ENCODE measurements at places on chromosomes 2 and 18.

DNA sequence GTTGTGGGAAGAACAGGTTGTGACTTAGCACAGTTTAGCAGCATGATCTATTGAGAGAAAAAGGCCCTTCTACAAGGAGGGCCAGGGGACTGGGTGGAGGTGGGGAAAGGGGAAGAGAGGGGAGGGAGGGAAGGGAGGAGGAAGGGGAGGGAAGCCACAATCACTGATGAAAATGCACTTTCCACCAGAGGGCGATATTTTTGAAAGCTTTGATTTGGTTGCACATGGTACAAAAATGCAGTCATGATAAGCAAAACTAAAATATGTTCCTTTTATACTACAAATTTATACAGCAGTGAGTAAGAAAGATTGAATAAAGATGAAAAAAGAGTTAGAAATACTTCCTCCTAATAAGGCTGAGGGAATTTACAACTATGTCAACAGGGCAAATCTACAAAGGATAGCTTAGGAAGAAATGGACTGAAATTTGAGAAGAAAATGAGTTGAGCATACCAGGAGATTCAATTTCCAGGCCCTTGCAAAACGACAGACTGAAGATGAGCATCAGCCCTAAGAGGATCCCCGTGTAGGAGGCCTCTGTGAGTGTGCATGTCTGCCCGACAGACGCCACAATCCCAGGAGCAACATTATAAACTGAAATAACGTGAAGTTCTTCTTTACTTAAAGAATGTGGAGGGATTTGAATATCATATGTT is 17.2 kb downstream of the SH3YL1 start:
- peak; percentile 35 for DNase-seq

GRCh38 chr2:16613539-16614011 is 52.1 kb downstream of the CYRIA start:
- no peak for DNase-seq

DNA sequence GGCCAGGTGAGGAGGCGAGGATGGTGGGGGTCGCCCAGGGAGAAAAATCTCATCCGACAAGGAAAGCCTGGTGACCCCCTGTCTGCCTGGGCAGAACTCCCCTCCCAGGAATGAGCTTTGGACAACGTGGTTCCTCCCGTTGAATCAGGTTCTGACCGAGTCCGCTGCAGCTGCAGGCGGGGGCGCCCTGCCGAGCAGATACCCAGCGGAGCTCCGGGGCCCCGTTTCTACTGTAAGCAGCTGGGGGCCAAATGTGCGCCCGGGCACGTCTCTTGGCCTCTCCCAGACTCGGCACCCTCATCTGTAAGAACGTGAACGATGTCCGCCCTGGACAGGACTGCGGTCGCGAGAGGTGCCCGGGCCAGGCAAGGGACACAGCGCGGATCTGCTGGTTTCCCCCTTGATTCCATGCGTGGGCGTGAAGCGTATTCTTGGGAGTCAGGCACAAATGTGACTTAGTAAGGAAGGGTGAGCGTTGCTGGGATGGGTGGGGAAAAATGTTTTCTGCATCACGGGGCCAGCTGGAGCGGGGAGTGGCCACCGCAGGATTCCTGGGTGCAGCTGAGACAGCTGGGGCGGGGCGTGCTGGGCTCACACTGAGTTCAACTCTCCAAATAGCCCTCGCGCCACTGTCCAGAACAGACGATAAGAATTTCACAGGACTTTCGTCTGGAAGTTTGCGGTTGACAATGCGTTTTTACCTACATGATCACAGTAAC is 20.2 kb upstream of the TUBB6 start:
- no peak for DNase-seq

DNA sequence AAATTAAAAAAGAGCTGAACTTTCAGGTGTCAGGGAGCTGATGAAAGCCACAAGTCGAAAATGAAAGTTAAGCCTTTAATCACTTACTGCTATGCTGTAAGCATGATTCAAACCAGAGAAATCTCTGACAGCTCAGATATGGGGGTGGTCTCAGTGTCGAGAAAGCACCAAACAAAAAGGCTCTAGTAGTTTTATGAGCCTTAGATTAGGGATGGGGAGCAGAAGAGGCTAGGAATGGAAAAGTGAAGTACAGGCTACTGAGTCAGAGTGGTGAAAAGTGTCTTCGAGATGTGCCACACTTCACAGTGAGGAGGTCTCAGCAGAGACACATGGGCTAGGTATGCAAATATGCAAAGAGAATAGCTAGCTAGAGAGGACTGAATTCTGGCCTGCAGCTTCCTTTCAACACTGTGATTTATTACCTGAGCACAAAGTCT is 482.2 kb downstream of the SPAG16 start:
- no peak for DNase-seq

DNA sequence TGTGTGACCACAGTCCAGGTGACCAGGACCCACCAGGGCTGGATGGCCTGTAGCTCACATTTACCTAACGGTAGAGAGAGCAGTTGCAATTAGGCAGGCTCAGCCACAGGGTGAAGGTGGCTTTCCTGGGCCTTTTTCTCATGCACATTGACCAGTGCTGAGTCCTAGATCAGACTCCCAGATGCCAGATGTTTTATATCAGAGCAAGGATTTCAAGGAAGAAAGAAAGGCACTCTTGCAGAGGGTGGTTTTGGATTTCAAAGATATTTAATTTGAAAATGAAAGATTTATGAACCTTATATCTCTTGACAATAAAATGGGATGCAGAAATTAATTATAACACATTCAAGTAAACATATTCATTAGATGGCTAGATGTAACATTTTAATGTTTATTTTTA is 694.2 kb upstream of the GYPC start:
- no peak for DNase-seq

DNA sequence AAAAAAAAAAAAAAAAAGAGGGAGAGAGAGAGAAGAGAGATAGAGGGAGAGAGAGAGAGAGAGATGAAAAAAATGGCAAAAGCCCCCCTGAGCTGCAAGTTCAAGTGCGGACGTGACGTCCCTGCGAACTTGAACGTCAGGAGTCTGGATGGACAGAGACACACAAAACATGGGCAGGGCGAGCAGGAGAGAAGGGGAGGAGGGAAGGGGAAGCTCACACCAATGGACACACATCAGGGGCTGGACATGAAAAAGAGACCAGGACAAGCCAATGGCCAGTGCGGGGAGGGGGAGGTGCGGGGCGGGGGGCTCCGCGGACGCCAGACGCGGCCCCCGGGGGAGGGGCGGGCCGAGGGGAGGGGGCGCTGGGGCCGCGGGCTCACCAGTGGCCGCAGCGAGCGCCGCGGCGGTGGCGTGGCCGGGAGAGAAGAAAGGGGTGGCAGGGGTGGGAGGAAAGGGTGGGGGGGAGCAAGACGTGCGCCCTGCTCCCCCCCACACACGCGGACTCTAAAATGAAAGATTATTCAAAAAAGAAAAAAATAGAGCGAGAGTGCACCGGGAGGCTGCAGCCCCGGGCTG is at the start of gene BCL11A:
Gene BCL11A, minus strand, starts transcription at position 160 of the 579 bp plus-strand sequence. CDS start 384 bp downstream, outside the sequence.
- no peak for DNase-seq

DNA sequence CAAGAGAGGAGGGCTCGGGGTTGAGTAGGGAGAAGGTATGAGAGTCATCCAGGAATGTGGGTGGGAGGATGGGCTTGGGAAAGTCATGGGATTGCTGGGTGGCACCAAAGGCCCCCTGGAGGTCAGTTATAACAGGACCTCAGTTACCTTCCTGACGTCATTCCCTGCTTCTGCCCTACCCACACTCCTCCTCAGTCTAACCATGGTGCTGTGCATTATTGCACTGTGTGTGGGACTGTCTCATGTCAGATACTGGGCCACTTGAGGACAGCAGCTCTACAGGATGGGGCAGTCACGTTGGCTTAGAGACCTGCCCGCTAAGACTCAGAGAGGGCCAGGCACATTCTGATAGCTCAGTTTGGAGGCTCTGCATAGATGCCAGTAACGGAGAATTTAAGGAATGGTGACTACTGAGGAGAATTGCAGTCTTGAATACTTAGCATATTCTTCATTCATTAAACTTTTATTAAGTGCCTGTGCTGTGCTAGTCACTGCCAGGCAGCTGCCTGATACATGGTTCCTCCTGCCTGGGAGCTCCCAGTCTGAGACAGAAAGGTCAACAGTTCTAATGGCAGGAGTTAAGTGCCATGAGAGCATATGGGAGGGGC is 90.5 kb downstream of the LAMA3 start:
- no peak for DNase-seq

DNA sequence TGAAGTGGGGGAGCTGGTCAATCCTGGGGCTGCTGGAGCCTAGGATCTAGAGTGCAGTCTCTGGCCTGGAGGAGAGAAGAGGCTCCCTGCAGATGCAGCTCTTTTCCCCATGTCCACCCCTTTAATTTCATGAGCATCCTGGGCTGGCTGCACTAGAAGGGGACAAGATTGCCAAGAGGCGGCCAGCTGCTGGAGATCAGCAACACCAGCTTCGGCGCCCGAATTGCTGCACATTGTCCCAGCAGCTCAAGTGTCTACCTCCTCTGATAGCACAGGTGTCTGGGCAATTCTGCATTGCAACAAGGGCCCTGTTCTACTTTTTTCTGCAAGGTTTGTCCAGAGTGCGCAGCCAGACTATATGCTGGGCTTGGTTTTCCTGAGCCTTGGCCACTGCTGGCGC is 125.7 kb downstream of the AGAP1 start:
- no peak for DNase-seq

DNA sequence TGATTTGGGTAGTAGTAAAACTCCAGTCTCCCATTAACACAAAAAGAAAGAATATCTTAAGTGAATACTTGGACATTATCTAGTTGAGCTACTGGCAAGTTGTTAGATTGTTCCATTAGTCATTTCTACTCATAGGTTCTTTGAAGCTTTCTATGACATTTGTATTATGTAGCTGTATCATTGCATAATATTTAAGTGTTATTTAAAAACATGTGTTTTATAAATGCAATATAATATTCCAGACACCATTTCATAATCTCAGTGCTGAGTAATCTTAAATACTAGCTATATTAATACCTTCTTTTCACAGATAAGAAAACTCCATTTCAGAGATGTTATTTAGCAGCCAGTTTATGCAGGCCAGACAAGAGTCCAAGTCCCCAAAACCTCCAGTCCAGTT is 271.9 kb downstream of the NCKAP5 start:
- DNase-seq = no peak

- no peak for DNase-seq
Measured at GRCh38 chr2:111050701-111051376, 69.9 kb upstream of the BCL2L11 start.

GRCh38 chr2:75986617-75987016 is 275.9 kb upstream of the GCFC2 start:
- no peak for DNase-seq

GRCh38 chr2:119086327-119086726 is 72.2 kb downstream of the C1QL2 start:
- no peak for DNase-seq

- DNase-seq = no peak
Measured at GRCh38 chr2:17793296-17793695, 23.0 kb upstream of the MSGN1 start.

DNA sequence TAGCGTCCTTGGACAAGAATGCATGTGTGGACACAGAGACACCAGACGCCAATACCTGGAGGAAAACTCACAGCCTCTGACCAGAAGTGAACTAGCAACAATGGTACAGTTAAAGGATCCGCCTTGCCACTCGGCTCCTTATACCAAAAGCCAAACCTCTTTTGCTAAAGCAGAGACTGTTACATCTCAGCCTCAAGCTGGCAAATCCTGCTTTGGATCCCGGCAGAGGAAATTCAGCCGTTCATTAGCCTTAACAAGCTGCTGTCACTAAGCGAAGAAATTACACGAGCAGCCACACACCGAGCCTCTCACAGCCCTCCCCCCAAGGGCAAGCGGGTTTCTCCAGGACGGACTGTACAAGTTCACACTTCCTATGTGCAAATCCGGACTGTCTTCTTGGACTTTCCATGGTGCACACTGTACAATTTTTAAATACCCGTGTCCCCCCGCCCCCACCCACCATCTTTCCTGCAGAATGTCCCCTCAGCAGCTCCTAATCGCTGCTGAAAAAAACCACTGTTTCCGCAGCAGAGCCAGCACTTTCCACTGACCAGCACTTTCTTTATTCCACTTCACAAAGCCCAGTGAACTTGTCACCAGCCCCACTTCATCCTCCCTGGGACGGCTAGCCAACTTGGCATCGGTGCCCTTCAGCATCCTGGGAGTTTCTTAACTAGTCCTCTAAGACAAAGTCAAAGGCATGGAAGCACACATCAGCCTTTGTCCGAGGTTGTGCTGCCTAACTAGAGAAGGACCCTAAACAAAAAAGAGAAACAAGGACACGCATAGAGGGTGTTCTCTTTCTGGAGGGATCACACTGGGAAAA is 1.5 kb downstream of the KLF7 start:
- no peak for DNase-seq

- peak; percentile 85 for DNase-seq
Measured at GRCh38 chr2:100272841-100273329, 49.4 kb downstream of the LONRF2 start.

GRCh38 chr18:5318061-5318700 is 22.7 kb upstream of the ZBTB14 start:
- DNase-seq = no peak

DNA sequence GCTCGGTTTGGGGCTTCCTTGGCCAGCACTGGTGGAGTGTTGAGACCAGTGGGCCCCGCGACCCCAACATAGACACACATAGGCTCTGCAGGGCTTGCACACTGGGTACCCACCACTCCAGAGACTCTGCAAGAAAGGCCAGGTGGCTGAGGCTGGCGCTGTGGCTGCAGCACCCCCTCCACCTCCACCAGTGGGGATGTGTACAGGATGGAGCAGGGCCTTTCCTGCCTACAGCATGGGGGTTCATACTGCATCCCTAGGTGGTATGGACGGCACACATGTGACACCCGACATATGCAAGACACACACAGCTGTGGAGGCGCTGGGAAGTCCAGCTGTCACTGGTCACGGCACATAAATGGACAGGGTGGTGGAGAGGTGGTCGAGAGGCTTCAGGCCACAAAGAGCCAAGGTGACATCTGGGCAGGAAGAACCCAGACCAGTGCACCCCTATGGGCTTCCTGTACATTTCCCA is 1.3 kb downstream of the RNPEPL1 start:
- DNase-seq = no peak

GRCh38 chr18:71797554-71797953 is 746.6 kb downstream of the CBLN2 start:
- DNase-seq = no peak

GRCh38 chr18:46152808-46153617 is 48.8 kb downstream of the HAUS1 start:
- DNase-seq = no peak

All from LNCaP clone FGC (cell line).